ENCODE measurements at places on chromosomes 2 and 18.

DNA sequence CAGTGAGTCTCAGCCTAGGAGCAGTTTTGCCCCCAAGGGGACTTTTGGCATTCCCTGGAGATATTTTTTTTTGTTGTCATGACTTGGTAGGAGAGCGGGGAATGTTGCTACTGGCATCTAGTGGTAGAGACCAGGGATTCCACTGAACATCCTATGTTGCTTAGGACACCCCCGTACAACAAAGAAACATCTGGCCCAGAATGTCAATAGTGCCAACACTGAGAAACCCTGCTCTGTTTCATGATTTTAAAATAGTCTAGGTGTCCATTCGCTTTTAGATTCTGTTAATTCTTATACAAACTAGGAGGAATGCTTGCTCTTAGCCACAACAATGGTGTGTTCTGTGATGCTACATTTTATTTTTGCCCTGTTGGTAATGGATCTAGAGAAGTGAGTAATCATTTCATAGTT is 225.8 kb upstream of the SIX3 start:
- DNase-seq: no peak

- DNase-seq: no peak
Measured at GRCh38 chr2:160651416-160652200, 158.0 kb upstream of the RBMS1 start.

DNA sequence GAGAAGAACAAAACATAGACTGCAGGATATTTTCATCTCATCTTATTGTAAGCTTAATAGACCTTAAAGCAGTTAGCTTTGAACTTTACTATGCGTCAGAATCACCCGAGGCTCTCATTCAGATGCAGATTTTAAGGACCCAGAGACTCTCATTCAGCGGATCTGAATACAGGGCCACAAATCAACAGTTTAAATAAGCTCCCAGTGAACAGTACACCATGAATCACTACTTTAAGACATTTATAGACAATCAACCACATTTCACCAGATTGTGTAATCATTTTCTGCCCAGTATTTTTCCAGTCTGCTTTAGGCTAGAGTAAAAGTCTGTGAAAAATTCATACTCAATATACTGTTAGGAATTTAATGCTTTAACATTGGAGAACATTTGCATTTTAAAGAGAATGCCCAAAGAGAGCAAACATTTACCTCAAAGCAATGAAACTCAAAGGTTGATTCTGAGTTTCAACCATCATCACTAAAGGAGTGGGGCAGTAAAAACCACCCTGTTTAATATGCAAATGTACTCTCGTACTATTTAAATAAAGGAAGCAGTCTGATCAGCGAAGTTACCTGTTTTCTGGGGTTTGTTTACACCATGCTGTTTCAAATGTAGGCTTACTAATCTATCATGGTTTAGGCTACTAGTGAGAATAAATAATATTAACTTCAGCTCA is 11.0 kb upstream of the ALPK2 start:
- DNase-seq: no peak

GRCh38 chr2:229408962-229409361 is 137.9 kb upstream of the PID1 start:
- DNase-seq: no peak

GRCh38 chr2:110115291-110116032 is at the start of gene MALL:
TSS of gene MALL (minus strand) at chr2:110115822. CDS start at chr2:110115792, 30 bp downstream.
- DNase-seq: no peak

- DNase-seq: no peak
Measured at GRCh38 chr2:214185546-214185945, 225.3 kb upstream of the VWC2L start.

DNA sequence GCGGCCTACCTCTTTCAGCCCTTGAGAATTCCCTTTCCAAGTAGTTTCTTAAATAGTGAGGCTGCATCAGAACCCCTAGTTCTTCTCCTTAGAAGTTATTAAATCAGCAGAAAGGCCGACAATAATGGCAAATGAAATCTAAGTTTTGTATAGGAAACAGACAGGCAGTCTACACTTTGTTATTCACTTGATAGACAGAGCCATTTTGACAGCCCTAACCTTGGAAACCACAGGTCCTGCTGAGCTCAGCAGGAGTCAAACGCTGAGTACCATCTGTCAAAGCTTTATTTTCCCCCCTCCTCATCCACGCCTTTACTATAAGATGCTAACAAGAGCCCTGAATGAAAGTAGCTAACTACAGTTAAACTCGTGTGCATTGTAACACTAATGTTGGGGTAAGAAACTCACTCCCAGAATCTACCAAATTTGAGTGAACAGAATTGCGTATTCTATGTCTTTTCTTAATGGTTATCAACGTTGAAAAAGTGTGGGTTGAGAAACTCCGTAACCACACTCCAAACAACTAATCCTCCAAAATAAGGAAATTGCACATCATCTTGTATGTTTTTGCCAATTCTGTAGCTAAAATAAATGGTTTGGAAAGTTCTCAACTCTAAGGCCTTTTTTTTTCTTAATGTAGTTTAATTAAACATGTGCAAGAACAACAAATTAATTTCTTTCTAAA is 90.6 kb upstream of the EFEMP1 start:
- DNase-seq: no peak

GRCh38 chr2:190482451-190482850 is 52.1 kb downstream of the NEMP2 start:
- no peak for DNase-seq

- no peak for DNase-seq
Measured at GRCh38 chr2:237457388-237457941, 29.6 kb upstream of the MLPH start.

DNA sequence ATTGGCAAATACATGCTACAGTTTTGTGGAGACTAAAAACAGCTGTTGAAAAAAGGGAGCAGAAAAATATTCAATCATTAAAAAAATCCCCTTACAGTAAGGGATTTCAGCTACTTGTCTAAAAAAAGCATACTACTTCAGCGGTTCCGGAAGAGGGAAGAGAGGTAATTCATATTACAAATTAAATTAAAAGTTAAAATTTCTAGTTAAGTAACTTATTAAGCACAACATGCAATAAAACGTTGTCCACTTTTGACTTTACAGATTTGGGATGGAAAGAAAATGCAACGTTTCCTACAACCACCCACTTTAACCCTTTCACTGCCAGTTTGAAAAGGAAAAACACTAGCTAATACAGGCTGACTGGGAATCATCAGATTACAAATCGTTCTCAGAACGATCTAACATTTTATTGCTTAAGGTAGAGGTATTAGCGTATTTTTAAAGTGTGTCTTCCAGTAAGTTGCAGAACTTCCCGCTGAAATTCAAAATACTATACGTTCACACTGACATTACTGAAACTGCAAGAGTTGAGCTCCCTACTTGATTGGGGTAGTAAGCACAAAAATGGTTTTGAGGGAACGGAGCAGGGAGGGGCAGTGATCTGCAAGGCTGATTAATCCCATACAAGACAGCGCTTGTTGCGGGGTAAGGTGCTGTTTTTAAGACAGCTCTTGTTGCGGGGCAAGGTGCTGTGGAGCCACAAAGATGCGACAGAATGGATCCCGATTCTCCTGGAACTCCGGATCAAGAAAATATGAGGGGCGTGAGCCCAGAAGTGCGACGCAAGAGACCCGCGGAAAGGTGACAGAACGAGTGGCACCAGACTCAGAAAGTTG is 743 bp downstream of the HADHA start:
- DNase-seq: no peak

- DNase-seq: no peak
Measured at GRCh38 chr18:63844254-63844653, 43.3 kb upstream of the SERPINB2 start.

GRCh38 chr18:24475926-24476589 is 15.6 kb downstream of the HRH4 start:
- DNase-seq: no peak

- no peak for DNase-seq
Measured at GRCh38 chr2:1450915-1451314, 37.7 kb downstream of the TPO start.

- no peak for DNase-seq
Measured at GRCh38 chr2:35933031-35933430, 422.5 kb upstream of the CRIM1 start.

DNA sequence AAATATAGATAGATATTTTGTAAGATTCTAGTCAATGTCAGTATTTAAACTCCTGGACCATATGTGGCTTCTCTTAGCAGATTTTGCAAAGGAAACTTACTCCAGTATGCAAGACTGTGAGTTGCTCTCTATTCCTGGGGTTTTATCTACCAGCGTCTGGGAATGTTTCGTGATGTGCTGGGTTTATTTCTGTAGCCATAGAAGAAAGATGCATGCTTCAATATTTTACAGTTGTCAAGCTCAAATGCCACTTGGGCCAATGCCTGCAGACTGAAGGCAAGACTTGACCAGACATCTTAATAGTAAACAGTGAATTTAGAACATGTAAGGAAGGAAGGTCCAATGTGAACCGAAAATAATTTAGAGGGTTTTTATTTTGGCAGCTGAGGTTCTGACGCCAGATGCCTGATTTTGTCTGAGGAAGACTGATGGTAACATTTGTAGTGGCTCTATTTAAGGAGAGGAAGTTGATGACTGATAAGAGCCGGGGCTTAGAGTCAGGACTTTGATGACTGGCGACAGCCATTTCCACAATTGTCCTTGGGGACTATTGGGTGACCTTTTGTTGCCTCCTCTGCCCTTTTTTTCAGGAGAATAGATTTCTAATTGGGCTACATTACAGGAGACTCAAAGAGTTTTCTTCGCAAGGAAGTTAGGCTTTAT is 154.3 kb downstream of the RAPGEF4 start:
- no peak for DNase-seq

DNA sequence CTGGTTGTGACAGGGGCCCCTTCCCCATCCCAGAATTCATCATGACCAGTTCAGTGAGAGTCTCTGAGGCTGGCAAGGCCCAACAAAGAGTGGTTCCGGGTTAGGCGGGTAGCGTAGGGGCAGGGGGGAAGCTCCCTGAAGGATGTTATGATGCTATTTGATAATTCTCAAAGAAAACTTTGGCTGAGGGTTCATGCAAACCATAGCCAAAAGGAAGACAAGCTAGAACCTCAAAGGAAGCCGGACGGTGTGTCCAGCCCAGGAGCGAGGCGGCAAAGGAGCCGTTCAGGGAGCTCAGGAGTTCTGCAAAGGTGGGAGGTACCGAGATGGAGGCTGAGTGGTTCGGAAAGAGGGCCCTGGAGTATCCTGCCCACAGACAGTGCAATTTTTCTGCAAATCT is 226.8 kb upstream of the RAB6C start:
- no peak for DNase-seq

GRCh38 chr2:207501802-207502576 is 27.8 kb upstream of the CREB1 start:
- DNase-seq: no peak

- no peak for DNase-seq
Measured at GRCh38 chr2:2579814-2580213, 248.7 kb upstream of the MYT1L start.

GRCh38 chr2:166297951-166298350 is 77.8 kb downstream of the SCN9A start:
- no peak for DNase-seq

DNA sequence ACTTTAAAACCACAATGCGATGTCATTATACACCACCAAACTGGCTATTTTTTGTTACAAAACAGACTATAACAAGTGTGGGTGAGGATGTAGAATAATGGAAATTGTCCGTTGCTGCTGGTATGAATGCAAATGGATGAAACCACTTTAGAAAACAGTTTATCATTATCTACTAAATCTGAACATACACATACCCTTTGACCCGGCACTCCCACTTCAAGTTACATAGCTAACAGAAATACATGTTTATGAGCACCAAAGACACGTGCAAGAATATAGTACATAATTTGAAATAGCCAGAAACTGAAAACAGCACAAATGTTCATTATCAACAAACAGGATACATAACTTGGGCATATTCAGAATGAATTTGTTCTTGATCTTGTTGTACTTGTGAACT is 206.4 kb upstream of the CHAC2 start:
- no peak for DNase-seq

DNA sequence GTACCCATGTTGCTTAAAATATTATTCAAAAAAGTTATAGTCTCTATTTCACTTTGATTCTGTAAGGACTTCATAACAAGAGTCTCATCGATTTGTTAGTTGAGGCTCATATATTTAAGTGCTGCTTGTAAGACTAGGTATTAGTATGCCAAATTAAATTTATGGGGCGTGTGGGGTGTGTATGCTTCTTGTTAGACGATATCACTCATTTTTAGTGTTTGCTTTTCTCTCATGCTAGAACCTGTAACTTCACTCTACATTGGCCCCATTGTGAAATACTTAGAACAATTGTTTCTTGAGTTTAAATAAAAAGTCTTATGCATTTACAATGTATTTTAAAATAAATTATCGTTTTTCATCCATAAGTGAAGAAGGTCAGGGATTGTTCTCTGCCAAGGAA is 63.6 kb downstream of the CTNNA2 start:
- DNase-seq: no peak

DNA sequence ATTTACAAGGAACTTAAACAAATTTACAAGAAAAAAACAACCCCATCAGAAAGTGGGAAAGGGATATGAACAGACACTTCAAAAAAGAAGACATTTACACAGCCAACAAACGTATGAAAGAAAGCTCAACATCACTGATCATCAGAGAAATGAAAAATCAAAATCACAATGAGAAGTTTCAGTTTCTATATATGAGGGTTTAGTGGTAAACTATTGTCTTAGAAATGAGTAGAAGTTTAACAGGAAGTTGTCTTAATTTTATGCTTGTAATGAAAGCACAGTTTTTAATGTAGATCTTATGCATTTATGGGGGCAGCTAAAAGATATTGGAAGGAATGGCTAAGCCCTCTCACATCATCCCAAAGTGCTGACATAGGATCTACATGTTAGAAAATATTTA is 325.4 kb downstream of the ERBB4 start:
- DNase-seq: no peak

- peak; percentile 37 for DNase-seq
Measured at GRCh38 chr2:240983361-240983995, 14.9 kb upstream of the SNED1 start.

- peak; percentile 86 for DNase-seq
Measured at GRCh38 chr2:60819155-60819862, 62.1 kb upstream of the REL start.

GRCh38 chr2:51011693-51012092 is 20.2 kb downstream of the NRXN1 start:
- DNase-seq: no peak

GRCh38 chr2:195410074-195410671 is 246.9 kb upstream of the SLC39A10 start:
- DNase-seq: no peak

GRCh38 chr18:79624356-79625170 is 55.0 kb upstream of the CTDP1 start:
- DNase-seq: no peak

GRCh38 chr2:129923265-129924091 is 56.0 kb upstream of the RAB6C start:
- DNase-seq: no peak

- DNase-seq: no peak
Measured at GRCh38 chr2:127218812-127219170, 1.3 kb downstream of the CYP27C1 start.

GRCh38 chr2:16044946-16045456 is 104.7 kb downstream of the MYCN start:
- DNase-seq: no peak

GRCh38 chr2:60775048-60775639 is 19.1 kb downstream of the PAPOLG start:
- no peak for DNase-seq

- no peak for DNase-seq
Measured at GRCh38 chr18:76553715-76554546, 58.9 kb upstream of the ZNF516 start.

- DNase-seq: no peak
Measured at GRCh38 chr2:191691016-191691735, 13.2 kb downstream of the NABP1 start.
